ENCODE measurements at places on chromosomes 5 and 9.

GRCh38 chr5:82847562-82847961 is 229.6 kb downstream of the TMEM167A start:
- DNase-seq = no peak

GRCh38 chr5:161266954-161267353 is 279.6 kb downstream of the GABRB2 start:
- no peak for DNase-seq

- DNase-seq = no peak
These were observed 64.4 kb downstream of the DIRAS2 start for GRCh38 chr9:90578126-90578815.

DNA sequence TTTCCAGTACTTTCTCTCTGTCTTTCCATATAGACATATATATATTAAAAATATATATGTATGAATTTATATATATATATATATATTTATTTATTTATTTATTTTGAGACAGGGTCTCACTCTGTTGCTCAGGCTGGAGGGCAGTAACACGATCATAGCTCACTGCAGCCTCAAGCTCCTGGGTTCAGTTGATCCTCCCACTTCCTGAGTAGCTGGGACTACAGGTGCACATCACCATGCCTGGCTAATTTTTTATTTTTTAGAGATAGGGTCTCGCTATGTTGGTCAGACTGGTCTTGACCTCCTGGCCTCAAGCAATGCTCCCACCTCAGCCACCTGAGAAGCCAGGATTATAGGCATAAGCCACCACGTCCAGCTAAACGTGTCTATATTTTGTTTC is 210.1 kb downstream of the CD180 start:
- no peak for DNase-seq

GRCh38 chr5:127871503-127872153 is 168.4 kb downstream of the CCDC192 start:
- peak; percentile 28 for DNase-seq

DNA sequence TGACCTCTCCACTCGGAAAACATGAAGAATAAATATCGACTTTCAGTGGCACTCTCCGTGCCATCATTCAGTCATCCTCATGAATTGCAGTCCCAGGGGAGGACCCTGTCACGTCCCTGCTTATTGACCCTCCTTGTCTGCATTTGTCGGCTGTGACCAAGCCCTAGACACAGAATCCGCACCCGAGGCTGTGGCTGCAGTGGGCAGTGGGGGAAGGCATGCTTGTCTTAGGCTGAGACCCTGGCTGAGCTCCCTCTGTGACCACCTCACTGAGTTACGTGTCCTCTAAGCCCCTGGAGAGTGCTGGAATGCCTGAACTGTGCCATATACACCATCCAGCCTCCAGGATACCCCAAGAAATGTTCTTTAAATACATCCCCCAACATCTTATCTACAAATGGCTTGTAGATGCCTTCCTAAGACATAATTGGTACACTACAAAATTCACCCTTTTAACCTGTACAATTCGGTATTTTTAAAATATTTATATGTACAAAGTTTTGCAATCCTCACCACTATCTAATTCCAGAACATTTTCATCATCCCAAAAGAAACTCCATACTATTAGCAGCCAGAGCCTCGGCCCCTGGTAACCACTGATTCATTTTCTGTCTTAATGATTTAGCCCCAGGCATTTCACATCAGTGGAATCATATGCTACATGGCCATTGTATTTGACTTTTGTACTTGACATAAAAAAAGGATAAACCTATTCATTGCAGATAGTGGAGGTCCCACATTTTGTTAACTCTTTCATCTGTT is 80.8 kb upstream of the ICE1 start:
- no peak for DNase-seq

DNA sequence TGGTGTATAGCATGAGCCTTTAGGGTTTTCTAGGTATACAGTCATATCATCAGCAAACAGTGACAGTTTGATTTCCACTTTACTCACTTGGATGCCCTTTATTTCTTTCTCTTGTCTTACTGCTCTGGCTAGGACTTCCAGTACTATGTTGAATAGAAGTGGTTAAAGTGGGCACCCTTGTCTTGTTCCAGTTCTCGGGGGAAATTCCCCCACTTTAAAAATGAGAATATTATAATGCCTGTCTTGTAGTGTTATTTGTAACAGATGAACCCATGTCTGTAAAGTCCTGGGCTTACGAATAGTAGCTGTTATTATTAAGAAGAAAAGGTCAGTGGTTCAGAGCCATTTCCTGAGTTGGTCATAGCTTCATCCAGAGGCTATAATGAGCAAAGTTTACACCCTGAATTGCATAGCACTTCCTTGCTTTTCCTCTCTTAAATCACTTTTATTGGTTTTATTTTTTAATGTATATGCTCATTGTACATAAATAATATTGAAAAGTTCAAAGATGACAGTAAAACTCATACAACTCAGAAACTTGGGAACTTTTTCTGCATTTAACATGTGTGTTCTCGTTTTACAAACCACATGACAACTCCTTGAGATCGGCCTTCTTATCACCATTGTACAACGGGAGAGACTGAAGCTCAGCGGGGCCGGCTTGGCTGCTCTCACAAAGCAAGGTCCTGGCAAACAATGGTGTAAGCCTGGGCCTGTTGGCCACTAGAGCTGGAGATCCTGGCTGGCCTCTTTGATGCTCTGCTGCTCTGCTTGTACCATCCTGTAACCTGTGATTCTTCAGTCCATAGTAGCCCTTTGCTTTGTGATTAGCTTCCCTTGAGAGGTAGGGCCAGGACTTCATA is 85.2 kb downstream of the CYFIP2 start:
- DNase-seq = no peak

GRCh38 chr9:104779946-104780535 is 16.1 kb downstream of the NIPSNAP3B start:
- no peak for DNase-seq

DNA sequence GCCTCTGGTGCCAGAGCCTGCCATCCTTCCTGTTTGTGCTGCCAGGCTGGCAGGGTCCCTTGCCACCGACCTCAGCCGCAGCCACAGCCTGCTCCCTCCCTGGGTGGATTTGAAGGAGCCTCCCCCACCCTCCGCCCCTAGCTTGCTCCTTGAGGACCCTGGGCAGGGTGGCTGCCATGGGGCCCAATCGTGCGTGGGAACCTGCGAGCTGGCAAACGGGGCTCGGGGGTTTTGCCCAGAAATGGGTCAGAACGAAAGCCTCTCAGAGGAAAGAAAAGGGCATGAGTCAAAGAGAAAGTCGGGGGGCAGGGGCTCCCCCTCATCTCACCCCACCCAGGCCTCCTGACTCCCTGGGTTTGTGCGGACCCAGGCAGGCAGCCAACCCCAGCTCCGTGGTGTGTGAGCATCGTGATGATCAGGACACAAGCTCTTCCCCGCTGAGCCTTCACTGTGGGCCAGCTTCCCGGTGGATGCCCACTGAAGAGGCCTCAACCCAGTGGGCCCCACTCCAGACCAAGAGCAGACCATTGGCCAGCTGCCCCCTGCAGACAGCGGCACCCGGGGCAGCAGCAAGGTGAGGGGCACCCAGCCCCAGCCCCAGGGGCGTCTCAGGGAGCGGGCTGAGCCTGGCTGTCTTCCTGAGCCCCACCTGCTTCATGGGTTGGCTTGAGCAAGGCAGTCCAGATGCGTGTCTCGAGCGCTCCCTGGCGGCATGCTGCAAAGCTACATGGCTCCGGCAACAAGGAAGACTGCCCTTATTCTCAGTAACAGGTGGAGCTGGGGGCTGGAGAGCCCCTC is 3.0 kb upstream of the FUT7 start:
- DNase-seq = peak; percentile 58

DNA sequence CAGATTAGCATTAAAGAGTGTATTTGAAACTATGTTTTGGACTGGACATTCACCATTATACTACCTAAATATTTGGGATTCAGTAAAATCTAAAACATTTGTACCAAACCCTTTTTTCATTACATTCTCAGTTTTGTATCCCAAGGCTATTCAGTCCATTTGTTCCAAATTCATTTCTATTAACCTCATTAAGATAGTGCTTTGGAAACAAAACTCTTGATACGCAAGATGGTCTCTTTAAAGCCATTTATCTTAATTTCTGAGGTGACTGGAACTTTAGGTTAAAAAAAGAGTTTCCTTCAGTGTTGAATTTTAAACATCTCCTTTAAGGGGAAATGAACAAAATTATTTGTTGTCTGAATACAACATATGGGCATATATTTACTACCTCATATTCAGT is 702.5 kb upstream of the GRAMD2B start:
- no peak for DNase-seq

- no peak for DNase-seq
These were observed 6.1 kb downstream of the CCNI2 start for GRCh38 chr5:132753135-132753987.

DNA sequence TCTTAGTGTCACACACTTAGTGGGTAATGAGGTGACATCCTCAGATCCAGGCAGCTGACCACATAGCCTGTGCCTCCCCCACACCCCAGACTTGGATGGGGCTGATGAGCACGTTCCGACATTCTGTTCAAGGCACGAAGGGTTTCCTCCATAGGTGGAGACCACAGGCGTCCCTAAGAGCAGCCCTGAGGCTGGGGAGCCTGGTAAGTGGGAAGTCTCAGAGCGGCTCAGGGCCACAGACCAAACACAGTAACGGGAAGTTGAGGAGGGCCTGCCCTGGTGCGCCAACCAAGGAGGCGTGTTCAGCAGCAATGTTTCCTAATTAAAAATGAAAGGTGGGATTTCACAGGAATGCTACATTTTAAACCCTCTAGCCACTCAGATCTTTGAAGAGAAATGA is 102.3 kb upstream of the PHYKPL start:
- DNase-seq = no peak

GRCh38 chr5:57191986-57192385 is 18.1 kb downstream of the GPBP1 start:
- no peak for DNase-seq

GRCh38 chr9:100011062-100011681 is 87.6 kb downstream of the ERP44 start:
- DNase-seq = peak; percentile 4

DNA sequence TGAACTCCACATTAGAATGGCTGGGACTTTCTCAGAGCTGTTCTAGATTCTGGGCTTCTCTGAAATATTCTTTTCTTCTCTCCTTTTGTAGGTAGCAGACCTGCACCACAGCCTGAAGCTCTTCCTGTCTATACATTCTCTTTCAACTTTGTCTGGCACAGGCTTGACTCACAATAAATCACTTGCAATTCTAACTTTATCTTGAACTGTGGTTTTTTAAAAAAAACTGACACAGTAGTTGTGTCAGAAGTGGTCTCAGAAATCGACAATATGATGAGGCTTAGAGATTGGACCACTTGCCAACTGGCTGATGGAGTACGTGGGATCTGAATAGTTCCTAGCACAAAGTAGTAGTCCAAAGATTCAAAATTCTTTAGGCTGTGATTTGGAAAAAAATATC is 24.1 kb upstream of the CDH9 start:
- no peak for DNase-seq

DNA sequence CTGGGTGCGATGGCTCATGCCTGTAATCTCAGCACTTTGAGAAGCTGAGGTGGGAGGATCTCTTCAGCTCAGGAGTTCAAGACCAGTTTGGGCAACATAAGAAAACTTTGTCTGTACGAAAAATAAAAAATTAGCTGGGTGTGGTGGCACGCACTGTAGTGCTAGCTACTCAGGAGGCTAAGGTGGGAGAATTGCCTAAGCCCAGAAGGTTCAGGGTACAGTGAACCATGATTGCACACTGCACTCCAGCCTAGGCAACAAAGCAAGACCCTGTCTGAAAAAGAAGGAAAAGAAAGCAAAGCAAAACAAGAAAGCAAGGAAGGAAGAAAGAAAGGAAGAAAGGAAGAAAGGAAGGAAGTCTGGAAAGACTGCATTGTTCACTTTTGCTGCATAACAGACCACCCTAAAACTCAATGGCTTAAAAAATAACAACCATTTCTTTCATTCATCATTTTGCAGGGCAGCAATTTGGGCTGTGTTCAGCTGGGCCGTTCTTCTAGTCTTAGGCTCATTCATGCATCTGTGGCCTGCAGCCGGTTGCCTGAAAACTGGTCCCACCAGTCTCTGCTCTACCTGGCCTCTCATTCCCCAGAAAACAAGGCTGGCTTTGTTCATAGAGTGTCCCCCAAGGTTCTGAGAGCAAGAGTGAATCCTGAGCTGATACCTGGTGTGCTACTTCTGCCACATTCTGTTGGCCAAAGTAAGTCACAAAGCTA is 82.4 kb upstream of the MIER3 start:
- no peak for DNase-seq

- DNase-seq = no peak
These were observed 143.6 kb downstream of the CEMIP2 start for GRCh38 chr9:71624728-71625127.

GRCh38 chr5:132821350-132821749 is 8.2 kb downstream of the SOWAHA start:
- DNase-seq = no peak

DNA sequence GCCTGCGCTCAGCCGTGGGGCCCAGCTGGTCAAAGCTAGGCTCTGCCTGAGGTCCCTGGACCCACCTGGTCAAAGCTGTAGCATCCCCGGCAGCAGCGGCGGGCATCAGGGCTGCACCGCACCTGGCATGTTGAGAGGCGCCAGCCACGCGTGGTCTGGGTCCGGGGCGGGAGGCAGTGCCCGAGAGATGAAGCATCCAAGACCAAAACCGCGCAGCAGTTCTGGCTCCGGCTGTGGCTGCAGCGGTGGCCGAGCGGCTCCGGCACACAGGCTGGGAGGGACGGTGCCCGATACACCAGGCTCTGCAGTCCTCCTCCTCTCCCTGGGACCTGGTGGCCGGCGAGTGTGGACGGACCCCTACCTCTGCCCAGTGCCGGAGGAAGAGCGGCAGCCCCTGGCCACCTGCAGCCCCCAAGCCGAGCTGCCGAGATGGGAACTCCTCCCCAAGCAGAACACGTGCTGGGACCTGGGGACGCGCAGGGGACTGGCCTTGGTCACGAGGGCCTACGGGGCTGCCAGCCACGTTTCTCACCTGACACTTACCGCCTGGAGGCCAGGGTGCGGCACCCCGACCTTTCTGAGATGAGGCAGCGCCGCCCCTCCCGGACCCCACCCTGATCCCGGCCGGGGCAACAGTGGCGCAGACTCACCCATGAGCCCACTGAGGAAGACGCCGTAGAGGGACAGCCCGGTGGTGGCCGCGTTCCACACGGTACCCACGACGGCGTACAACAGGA is 33.0 kb downstream of the SLC9A3 start:
- no peak for DNase-seq
